ENCODE measurements at places on chromosomes 12 and 14. TPM values are rescaled to one million over a fixed set of nuclear protein-coding genes. Genes with fewer than 3 reads are reported as not detected.

DNA sequence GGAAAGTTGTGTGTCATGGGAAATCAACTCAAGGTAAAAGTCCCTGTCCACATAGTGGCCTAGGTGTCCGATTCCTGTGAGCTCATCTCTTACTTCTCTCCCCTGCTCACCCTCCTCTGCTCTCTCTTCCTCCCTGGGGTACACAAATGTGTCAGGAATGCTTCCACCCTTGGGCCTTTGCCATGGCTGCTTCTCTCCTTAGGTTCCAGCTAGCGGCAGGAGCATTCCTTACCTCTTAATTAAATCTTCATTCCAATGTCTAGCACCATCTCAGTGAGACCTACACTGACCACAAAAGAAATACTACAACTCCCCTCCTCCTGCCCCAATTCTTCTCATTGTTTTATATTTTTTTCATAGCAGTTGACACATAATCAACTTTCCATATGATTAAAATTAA lies 298.6 kb downstream of the PDZRN4 start:
- no peak for DNase-seq
- no peaks in the 10 kb centered on the region for H3K4me1 ChIP-seq
- H3K4me3 ChIP-seq, result no peak overlapping the region
- no peak overlapping the region for H3K27ac ChIP-seq

DNA sequence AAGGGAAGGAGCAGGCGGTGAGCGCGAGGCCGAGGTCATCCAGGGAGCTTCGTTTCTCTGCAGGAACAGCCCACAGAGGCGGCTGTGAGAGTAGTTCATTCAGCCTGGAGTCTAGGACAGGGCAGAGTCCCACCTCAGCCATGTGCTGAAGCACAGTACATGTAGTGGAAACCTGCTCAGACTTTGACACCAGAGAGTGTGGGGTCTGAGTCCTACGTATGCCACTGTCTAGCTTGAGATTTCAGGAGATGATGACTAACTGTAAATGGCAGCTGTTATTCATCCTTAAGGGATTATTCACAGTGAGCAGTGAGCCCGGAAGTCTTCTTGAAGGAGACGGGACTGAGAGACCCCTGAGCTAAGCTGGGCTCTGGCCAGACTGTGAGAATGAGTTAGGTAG lies 938 bp upstream of the SLC6A13 start:
- no peak overlapping the region for H3K4me3 ChIP-seq
- DNase-seq, result peak; percentile 41
- no peaks in the 10 kb centered on the region for H3K27me3 ChIP-seq
- no peaks in the 10 kb centered on the region for H3K36me3 ChIP-seq
- H3K27ac ChIP-seq, result no peak overlapping the region

- no peaks in the 10 kb centered on the region for H3K36me3 ChIP-seq
- no peak for DNase-seq
- no peak overlapping the region for H3K4me3 ChIP-seq
These were observed 176.7 kb upstream of the DYRK2 start for GRCh38 chr12:67471810-67472209.

DNA sequence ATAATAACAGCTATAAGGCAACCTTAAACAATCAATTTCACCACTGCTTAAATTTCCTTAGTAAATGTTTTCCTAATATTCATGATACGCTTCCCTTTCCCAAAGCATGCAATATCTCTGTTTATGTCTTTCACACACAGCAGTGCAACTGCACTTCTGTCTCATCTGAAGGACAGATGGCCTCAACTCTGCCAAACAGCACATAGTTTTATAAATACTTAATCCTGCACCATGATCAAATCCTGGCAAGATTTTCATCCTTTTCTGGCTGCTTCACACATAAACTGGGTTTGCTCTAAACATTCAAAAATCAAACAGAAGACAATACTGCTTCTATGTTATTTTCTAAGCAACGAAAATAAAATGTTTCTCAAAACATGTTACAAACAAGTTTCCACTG lies 266.3 kb downstream of the ITPR2 start:
- no peak for DNase-seq
- no peaks in the 10 kb centered on the region for H3K4me1 ChIP-seq
- no peak overlapping the region for H3K27ac ChIP-seq
- no peak overlapping the region for H3K4me3 ChIP-seq
- H3K27me3 ChIP-seq, result no peaks in the 10 kb centered on the region

PRKD1 gene
- 14.0 TPM for polyA plus RNA-seq

All from kidney (tissue), 22 donors.